ENCODE measurements at places on chromosomes 3 and 15.
A peak's percentile ranks its signal among the peaks of the same experiment; 100 is the strongest.

- no peak for DNase-seq
These were observed 259.7 kb downstream of the SOX2 start for GRCh38 chr3:181971424-181971823.

DNA sequence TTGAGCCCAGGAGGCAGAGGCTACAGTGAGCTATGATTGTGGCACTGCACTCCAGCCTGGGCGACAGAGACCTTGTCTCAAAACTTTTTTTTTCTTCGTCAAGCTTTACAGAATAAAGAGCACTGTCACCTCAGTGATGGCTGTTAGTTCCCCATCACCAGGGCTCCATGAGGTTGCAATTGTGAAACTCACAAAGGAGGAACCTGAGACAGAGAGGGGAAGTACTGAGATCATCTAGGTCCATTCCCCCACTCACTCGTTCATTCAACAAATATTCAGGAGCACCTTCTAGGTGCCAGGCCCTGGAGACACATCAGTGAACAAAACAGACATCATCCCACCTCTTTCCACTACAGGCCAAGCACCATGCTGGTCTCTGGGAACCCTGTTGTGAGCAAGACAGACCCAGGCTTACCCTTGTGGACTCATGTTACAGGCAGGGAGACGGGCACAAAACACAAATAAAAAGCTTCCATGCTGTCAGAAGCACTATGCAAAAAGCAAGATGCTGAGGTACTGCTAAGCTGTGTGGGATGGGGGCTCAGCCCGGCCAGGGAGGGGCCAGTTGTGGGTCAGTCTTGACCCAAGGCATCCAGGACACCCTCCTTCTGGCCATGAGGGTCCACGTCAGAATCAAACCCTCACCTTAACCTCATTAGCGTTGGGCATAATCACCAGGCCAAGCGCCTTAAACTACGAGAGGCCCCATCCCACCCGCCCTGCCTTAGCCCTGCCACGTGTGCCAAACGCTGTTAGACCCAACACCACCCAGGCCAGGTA, 2.1 kb upstream of the RHO start:
- DNase-seq: no peak

- no peak for DNase-seq
These were observed 12.2 kb downstream of the TGM4 start for GRCh38 chr3:44886561-44886960.

- DNase-seq: no peak
These were observed 488.8 kb upstream of the DPPA4 start for GRCh38 chr3:109825971-109826810.

DNA sequence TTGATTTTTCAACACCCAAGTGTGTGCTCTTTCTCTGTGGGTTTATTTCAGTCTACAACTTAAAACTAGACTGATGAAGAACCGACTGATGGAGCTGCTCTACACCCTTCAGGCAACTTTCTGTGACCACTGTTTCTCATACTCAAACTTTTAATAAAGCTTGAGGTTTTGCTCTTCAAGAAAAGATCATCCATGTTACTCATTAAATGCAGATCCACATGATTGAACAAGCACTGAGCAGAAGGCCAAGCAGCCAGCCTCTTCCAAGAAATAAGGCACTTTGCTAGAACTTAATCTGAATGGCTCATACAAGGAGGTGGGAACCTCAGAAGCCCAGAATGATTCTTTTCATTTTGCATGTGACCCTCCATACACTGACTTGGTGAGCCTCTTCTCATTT, 8.7 kb downstream of the SLC27A2 start:
- DNase-seq: no peak

GRCh38 chr3:86147119-86147518, 843.8 kb downstream of the VGLL3 start:
- DNase-seq: no peak

GRCh38 chr15:101596633-101597032, 55.5 kb downstream of the TM2D3 start:
- no peak for DNase-seq

GRCh38 chr3:102476198-102476597, 41.4 kb downstream of the ZPLD1 start:
- DNase-seq: no peak

DNA sequence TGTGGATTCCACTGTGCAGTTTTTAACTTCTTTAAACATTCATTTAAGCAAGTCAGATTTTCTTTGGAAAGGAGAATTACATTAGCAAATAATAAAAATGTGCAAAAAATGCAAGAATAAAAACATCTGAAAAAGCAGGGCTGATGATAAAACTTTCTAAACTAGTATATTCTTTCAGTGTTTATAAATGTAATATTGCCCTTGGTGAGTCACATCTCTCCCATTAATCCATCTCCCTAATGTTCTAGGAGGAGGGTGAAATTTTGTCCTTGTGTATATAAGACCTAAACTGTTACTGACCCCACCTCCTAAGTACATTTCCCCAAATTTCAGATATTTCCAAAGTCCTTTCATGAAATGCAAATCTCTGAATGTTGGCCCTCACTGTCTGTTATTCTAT, 28.5 kb upstream of the DCUN1D1 start:
- no peak for DNase-seq

GRCh38 chr15:58932710-58933280, 684 bp downstream of the SLTM start:
- DNase-seq: no peak

GRCh38 chr3:196968233-196969133, at the start of gene PIGZ:
Gene PIGZ, minus strand, starts transcription at chr3:196968833. Its CDS starts 16,802 bp downstream, at chr3:196952031.
- peak; percentile 34 for DNase-seq

DNA sequence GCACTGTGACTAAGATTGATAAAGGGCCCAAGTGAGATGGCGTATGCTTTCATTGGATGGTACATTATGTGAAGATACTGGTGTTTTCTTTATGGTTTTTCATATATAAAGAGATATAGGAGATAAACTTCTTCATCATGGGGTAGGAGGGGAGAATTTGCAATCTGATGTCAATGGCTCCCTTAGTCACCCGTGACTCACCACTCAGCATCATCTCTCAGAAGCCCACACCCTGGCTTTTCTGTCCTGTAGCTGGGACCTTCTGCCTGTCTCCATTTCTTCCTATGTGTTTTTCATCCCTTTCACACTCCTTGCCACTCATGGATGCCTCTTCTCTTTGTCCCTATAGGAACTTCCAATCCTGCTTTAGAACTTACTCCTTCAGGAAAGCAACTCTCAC, 114.3 kb upstream of the SEMA6D start:
- DNase-seq: no peak

- DNase-seq: no peak
These were observed at the start of gene THPO for GRCh38 chr3:184377882-184378445. Gene THPO, minus strand, starts transcription at chr3:184378207. Its CDS starts 1,948 bp downstream, at chr3:184376259.

DNA sequence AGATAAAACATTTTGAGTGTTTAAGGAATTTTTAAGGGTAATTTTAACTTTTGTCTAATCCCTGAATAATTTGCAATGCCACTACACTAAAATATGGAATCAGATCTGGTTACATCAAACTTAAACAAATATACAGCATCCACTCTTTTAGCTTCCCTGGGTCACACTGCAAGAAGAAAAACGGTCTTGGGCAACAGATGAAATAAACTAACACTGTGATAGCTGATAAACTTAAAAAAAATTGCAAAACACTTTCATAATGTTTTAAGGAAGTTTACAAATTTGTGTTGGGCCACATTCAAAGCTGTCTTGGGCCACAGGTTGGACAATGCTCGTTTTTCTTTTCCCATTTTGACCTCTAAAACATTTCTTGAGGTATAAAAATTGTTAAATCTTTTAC, 34.3 kb downstream of the CCDC66 start:
- no peak for DNase-seq

- no peak for DNase-seq
These were observed 290.1 kb downstream of the ZIC1 start for GRCh38 chr3:147699175-147699838.

- DNase-seq: no peak
These were observed 391.6 kb upstream of the PROK2 start for GRCh38 chr3:72176537-72177041.

DNA sequence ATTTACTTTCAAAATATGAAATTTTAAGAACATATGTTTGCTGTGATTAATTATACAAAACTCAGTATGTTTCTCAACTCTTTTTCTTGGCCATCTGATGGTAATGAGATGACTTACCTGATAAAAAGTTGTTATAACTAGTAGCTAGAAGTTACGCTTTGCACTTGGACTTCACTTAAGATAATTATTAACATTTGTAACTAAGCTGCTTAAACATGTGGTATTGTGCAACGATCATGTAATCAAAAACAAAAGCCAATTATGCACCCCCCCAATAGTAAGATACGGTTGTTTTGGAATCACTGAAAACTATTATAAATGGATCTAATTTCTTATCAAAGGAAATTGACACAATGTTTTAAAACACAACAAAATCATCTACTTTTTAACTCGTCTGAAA, 342.9 kb downstream of the CNTN3 start:
- no peak for DNase-seq

- DNase-seq: no peak
These were observed 87.1 kb upstream of the PLSCR4 start for GRCh38 chr3:146337991-146338390.

- no peak for DNase-seq
These were observed 557.8 kb upstream of the CFAP20DC start for GRCh38 chr3:59607656-59608055.

DNA sequence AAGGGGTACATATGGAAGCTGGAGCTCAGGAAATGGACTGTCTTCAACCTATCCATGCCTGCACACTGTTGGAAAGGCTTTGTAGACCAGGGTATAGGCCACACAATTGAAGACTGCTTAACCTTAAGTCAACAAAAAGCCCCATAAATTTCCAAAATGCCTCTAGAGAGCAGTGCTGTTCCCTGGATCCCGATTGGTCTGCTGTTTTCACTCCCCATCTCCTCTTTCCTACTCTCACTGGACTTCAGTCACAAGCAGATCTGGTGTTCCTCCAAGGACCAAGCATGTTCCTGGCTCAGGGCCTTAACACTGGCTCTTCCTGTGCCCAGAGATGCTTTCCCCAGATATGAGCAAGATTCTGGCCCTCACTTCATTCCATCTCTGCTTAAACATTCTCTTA, 22.8 kb upstream of the LRRC34 start:
- DNase-seq: no peak

DNA sequence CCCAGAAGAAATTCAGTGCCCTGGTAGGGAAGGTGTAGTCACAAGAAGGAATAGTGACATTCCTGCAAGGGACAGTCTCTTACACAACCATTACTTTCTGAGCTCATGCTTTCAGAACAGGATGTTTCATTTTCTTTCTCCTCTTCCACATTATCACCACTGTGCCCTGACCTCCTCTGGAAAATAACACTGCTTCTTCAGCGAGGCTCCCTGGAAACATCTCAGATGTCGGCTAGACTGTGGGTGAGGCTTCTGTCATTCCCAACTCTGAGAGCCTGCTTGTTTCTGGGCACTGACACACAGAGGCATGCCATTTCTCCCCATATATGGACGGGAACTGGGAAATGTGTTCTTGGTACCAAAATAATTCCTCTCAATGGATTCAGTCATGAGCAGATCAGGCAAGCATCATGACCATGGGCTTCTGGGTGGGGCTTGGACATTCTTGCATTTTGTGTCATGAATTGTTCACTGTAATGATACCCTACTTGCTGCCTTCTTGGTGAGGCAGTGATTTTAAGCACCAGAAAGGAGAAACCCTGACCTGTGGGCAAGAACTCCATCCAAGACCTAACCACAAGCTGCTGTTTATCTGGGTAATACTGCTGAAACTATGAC, 14.3 kb upstream of the TNFAIP8L3 start:
- DNase-seq: no peak

DNA sequence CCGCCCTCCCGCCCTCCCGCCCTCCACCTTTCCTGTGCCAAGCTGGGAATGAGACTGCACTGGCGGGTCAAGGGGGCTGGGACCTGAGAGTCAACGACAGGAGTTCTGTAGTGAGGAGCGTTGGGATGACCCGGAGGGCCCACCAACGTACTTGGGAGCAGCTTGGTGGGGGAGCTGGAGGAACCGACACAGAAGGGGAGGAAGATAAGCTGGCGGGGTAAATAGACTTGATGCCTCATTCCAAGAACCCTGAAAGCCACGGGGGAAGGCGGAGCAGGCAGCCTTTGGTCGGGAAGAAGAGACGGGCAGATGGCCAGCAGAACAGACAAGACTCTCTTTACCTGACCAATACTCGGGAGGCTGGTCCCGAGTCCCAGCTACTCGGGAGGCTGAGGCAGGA, 277 bp downstream of the FMN1 start:
- DNase-seq: no peak

DNA sequence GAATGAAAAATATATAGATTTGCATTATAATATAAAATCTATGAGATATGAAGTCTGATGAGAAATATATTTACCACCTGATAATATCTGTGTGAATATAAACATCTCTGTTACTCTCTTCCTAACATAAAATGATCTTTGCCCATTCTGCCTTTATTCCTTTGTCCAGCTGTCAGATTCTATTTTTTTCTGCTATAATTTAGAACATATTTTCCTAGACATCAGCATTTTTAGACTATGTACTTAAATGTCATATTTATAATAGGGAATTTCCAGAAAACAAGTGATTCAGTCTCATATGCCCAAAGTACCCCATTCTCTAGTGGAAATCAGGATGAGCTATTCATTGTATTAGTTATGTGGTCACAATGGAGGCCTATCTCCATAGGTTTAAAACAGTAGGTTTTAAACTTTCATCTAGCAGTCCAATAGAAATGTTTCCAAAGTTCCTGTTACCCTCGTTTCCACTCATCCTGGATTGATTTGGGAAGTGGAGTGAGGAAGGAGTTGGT, 83.3 kb downstream of the FILIP1L start:
- no peak for DNase-seq

DNA sequence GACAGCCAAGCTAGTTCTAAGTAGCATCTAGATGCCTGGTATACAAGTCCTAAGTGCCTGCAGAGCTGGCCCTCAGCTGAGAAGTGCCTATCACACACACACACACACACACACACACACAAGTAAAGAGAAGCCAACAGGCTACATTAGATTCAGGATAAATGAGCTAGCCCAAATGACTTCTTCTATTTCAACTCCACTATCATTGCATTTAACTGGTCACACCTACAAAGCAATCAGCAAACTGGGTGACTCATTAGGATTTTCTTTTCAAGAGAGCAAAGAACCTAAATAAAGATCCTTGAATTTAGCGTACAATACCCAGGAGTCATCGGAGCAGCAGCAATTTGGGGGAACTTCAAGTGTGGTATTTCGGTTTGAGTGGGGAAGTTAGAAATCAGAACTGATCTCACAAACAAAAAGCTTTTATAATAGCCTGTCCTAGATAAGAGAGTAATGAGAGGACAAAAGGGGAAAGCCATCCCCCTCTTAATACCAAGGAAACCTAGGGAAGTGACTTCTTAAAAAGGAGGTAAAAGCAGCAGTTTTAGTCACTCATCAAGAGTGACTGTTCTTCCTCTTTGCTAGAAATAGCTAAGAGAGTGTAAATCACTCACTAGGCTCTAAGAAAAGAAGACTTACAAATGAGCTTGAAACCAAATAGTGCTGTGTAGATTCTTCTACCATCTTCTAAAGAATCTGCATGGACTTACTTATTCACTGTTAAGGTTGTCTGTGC, 112.7 kb downstream of the TNIK start:
- DNase-seq: no peak
